Brain microvascular endothelial cell (primary cell): ENCODE measurements at places on chromosomes 2 and 18.

DNA sequence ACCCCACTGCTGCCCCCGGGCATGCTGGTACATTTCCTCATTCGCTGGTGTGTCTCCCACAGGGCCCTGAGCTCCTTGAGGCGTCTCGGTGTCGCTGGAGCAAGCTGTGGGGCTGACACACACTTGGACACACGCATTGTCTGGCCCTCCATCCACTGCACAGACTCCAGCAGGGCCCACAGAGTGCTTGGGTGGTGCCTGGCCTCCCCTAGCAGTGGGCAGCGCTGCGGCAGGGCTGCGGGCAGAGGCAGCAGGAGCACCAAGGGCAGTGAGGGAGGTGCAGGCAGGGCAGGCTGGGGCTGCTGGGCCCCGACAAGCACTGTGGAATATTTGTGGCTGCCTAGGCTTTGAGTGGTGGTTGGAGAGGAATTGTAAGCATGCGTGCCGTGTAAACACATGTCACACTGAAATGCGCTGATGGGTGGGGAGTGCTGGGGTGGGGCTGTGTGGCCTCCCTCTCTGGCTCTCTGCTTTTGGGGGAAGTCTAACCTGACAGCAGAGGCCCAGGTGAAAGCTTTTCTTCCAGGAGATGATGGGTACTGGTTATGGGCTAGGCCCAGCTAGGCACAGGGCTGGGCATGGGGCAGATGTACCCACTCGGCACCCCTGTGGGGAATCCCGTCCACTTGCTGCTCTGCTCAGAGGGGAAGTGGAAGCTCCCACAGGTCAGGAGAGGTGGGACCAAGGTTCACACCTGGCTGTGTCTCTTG is 55.5 kb upstream of the HS6ST1 start:
- DNase-seq = peak; percentile 76

- no peak for DNase-seq
Measured at GRCh38 chr2:195995499-195995898, 73.1 kb downstream of the DNAH7 start.

GRCh38 chr2:61670591-61671501 is 132.7 kb upstream of the XPO1 start:
- peak; percentile 39 for DNase-seq

DNA sequence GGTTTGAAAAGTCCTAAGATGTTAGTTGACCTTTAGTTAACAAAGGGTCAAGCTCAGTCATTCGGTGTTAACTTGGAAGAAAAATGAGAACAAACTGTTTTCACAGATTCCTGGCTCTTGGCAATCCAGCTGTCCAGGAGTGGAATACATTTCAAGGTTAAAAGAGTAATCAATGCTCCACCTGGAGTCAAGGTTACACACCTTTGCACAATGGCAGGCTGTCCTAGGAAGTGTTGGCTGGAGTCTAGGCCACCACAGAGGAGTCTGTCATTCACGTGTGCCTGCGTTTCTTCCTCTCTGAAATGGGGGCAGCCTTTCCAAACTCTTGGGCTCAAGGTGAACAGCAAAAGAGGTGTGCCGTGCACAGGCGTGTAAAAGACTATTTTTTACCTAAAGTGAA is 6.3 kb upstream of the ID2 start:
- no peak for DNase-seq

- DNase-seq = no peak
Measured at GRCh38 chr18:38941711-38942561, 1376.3 kb upstream of the CELF4 start.

- no peak for DNase-seq
Measured at GRCh38 chr2:138496096-138496651, 5.4 kb upstream of the SPOPL start.

GRCh38 chr2:64479259-64480117 is 25.5 kb downstream of the LGALSL start:
- no peak for DNase-seq

DNA sequence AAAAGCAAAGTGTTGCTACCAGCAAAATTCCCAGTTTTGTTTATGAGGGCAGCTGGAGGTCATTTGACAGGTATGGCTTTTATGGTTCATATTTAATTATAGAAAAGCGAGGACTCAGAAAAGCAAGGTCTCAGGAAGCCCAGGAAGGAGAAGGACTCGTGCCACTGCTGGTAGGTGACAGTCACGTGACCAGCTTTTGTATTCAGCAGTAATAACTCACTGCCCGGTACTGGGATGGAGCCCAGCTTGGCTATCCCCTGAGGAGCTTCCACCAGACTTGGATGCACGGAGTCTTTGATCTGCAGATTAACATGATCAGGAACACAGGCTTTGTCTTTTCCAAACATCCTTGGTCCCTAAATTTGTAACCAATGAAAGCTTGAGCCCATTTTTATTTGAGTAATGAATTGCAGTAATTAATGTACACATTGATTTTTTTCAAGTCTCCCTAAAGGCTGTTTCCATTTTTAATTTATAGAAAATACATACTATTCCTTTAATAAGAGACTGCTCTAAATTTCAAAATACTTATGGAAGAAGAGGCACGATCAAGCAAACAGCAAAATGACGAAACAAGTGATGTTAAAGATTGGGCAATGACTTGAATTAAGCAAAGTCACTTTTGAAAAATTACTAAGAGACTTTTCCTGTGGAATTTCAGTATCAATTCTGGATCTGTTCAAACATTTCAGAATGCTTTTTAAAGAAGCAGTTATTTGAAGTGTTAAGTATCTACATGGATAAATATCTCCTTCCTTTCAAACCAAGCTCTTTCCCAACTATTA is 251.7 kb upstream of the HNRNPA3 start:
- DNase-seq = no peak

DNA sequence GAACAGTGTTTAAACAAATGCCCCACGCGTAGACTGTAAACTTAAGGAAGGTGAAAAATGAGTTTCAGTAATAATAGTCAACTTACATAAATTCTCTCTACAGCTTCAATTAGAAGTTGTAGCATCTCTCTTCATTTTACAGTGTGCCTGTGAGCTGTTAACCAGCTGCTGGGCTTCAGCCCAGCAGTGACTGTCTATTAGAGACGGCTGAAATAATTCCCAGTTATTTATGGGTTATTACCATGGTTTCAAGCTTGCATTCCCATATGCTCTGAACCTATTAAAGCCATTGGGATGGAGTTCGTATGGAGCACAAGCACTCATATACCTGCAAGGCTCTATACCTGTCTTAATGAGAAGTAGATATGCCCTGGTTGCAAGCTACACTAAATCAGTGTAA is 501.1 kb downstream of the CNTNAP5 start:
- DNase-seq = no peak

DNA sequence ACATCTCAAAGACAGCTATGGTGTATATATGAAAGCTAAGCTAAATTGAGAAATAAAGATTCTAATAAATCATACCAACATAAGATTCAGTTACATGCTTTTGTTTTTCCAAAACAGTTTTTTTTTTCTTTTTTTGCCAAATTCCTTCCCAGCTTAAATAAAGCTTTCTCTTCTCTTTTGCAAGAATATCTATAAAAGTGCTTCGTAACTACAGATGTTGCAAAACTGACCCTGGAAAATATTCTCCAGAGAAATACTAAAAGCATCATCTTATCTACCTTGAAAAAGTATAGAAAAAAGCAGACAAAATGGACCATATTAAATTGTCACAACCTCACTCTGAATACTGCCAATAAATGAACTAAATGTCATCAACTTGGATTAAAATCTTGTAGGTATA is 38.7 kb downstream of the FANCL start:
- no peak for DNase-seq

GRCh38 chr2:170685591-170685990 is 29.5 kb upstream of the SP5 start:
- no peak for DNase-seq
